ENCODE measurements at places on chromosomes 5 and 9. TPM values are rescaled to one million over a fixed set of nuclear protein-coding genes. Genes with fewer than 3 reads are reported as not detected.

DNA sequence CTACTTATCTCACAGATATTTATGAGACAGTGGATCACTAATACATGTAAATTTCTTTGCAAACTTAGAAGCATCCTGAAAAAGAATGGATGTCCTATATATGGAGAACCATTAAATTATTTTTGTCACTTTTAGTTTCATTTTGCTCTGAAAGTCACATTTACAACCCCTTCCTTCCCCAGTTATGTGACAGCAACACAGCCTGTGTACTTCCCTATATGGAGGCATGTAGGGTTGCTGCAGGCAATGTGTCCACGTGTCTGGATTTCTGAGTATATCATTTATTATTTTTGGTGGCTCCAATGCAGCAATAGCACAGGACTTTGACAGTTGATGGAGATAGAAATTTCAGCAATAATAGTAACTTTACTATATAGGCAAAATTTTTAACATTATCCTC lies 156.4 kb downstream of the ST8SIA4 start:
- DNase-seq: no peak

The FAM221B gene
- 0.11 TPM for polyA plus RNA-seq

The CNTNAP3 gene
- polyA plus RNA-seq: 5.1 TPM

GRCh38 chr9:34125681-34126206 lies 754 bp downstream of the DCAF12 start:
- no peak for DNase-seq

The GPR21 gene
- polyA plus RNA-seq: 0.26 TPM

The FNIP1 gene
- 16.9 TPM for polyA plus RNA-seq

DNA sequence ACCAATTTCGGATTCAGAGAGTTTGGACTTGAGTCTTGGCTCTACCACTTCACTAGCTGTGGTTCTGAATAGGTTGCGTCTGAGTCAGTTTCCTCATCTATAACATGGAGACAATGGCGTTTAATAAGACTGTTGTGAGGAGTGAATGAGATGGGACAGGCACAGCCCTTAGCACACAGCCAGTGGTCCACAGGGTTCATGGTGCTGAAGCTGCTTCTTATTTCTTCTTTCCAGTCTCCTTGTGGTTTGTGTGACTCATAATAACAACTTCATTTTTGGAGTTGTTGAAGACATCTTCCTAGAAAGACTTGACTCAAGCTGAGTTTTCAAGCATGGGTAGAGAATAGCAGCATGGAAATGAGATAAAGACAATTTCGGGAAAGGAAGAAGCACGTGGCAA lies 172.6 kb upstream of the PPP2R2B start:
- DNase-seq: no peak

- no peak for DNase-seq
Measured at GRCh38 chr5:142239394-142240159, 85.2 kb downstream of the SPRY4 start.

DNA sequence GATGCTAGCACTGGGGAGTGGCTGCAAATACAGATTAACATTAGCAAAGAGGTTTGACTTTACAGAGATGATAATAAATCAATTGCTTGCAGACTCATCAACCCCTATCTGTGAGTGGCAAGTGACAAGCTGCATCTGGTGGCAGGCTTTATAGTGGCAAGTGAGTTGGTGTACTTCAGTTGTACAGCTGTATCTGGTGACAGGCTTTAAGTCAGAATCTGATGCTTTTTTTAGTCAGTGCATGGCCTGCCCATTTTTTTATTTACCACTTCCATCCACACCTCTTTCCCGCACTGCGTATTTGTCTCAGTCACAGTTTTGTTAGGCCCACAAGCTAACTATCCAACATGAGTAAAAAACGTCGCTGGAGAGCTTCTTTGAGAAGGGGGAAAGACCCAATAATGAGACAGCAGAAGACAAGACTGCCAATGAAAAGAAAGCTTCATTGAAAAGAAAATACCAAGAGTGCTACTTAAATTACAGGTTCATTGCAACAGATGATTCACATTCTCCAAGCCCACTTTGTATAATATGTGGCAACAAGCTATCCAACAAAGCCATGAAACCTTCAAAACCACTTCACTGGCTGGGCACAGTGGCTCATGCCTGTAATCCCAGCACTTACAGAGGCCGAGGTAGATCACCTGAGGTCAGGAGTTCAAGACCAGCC lies 23.1 kb downstream of the ANP32B start:
- no peak for DNase-seq

DNA sequence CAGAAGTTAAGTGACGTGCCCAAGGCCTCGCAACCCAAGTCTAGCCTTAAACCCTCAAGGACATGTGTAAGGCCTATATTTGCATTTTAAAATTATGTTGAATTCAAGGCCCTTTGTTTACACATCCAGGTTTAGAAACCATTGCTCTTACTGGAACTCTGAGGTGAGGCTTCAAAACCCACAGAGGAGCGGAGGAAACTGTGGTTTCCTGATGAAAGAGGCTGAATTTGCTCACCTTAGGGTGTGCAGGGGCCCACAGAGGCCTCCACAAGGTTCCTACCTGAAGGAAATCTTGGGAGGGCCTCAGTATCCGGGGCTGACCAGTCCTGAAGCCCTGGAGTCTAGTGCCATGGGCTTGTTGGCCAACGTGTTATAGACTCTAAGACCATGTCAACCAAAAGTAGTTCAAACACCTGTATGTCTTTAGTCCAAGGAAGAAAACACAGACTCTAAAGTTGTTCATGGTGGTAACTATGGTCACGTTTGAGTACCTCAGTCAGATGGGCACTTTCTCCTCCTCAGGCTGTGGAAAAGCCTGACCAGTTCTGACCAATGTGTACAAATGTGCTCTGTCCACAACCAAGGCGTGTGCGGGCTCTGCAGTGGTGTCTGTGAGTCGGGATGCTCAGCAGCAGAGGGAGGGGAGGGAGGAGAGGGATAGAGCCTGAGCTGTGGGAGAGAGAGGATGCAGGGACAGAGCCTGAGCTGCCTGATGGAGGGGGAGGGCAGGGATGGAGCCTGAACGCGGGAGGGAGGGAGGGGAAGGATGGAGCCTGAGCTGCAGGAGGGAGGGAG lies 124.6 kb upstream of the ERCC6L2 start:
- DNase-seq: no peak

The SLC36A2 gene
- polyA plus RNA-seq: 8.2 TPM

DNA sequence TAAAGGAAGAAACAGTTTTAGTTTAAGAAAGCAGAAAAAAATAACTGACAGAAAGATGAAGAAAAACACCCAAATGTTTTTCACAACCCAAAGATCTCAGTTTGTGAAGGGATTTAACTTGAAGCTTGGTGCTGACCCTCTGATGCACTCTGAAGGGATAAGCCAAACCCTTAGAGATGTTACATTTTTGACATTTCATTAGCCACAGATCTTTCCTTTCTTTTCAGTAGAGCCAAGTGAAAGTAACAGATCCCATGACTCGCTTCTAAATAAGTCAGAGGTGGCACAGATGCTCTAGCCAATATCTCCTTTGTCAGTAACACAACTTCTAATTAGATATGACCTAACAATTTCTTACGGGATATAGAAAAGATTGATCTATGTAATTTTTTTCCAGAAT lies 394.5 kb upstream of the EDIL3 start:
- DNase-seq: no peak

- no peak for DNase-seq
Measured at GRCh38 chr5:109929376-109929775, 239.6 kb downstream of the MAN2A1 start.
